Glomerular endothelial cell (primary cell): ENCODE measurements at places on chromosomes 4 and X. TPM values are rescaled to one million over a fixed set of nuclear protein-coding genes. Genes with fewer than 3 reads are reported as not detected.

DNA sequence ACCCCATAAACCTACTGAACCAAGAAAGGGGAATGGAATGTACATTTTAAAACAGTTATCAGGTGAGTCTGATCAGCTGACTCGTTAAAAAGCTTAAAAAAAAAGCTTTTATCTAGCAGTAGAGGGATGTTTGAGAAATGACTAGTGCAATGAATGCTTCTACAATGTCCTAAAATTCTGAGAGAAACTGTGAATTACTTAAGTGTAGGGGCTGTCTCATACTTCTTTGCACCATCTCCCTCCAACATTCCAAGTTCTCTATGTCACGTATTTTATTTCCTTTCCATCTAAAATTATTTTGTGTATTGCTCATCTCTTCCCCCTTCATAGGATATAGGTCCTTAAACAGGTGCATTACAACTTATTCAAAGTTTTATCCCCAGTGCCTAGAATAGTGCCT, 11.9 kb upstream of the AREG start:
- DNase-seq: no peak

GRCh38 chr4:107991945-107992630, 2.4 kb downstream of the HADH start:
- DNase-seq: no peak

DNA sequence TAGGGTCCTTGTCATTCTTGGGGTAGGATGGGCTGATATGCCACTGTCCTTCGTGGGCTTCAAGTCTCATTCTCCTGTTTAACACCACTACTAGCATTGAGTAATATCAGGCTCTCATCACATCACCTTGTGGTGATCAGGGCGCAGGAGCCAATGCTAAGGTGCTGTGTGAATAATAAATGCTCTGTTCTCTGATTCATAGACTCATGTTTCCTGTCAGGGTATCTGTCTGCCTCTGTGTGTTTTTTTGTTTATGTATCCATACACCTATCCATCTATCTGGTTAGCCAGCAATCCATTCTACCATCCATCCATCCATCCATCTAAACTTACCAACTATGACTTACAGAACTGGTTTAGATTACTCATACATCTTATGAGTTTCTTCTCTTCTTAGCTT, 525.1 kb upstream of the ATOH1 start:
- DNase-seq: no peak

GRCh38 chr4:187084701-187085100, 361.0 kb upstream of the FAT1 start:
- DNase-seq: no peak

GRCh38 chrX:20988118-20988517, 386.1 kb upstream of the CNKSR2 start:
- DNase-seq: no peak

MAGEB10 gene
- total RNA-seq: not detected in 2 replicates

FAM114A1 gene
- 122 and 174 TPM in 2 replicates for total RNA-seq
